ENCODE measurements at places on chromosomes 6 and 20. TPM values are rescaled to one million over a fixed set of nuclear protein-coding genes. Genes with fewer than 3 reads are reported as not detected.

The RBPJL gene
- total RNA-seq: not detected

- DNase-seq: peak; percentile 55
These were observed 55.0 kb upstream of the HLA-A start for GRCh38 chr6:29887330-29887818.

The MYB gene
- 118 TPM for total RNA-seq

The CYP21A2 gene
- total RNA-seq: not detected

DNA sequence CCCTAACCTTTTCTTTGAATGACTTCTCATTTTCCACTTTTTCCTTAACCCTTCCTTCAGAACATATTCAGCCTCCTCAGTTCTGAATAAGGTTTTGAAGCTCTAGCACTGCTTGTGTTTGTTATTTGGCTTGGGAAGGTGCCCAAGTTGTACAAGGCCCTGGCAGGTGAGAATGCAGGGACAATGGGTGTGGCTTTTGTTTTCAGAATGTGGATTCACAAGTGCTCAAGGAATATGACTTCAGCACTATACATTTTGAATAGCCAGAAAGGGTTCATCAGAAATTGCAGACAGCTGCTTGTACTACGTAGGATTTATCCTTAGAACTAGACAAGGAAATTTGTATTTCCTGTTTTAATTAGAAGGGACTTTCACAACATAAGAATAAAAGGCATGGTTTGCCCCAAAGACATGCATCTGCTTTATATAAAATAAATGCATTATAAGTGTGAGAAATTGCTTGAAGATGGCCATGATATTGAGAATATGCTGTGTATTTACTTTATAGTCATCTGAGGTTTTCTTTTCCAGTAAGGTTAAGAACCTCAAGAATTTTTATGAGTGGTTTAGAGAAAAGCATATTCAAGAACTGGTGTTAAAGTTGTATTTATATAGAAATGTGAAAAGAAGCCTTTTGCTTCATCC, 29.3 kb upstream of the PRDM1 start:
- DNase-seq: peak; percentile 43

- no peak for DNase-seq
These were observed 3.8 kb downstream of the MTCL3 start for GRCh38 chr6:127515234-127515793.

The ROS1 gene
- 4.3 TPM for total RNA-seq

The HLA-E gene
- total RNA-seq: 272 TPM

DNA sequence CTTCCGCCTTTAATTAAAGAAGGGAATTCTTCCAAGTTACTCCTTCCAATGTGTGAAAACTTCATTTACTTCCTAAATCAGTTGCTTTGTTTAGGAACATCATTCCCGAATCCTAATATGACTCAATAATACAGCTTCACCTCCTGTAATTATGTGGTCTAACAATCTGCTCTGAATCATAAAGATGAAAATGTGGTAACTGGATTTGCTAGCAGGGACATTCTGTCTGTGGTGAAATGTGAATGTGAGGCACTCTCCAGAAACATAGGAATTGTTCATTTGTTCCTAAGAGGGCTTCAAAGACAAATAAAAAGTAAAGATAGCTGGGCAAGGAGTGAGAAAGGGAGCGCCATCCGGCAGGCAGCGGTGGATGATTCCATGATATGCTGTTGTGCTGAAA, 678.1 kb downstream of the KIF16B start:
- DNase-seq: no peak

The UBE2V1 gene
- 52.6 TPM for total RNA-seq

The TRAPPC3L gene
- not detected for total RNA-seq

The FAM184A gene
- total RNA-seq: 8.3 TPM

- no peak for DNase-seq
These were observed 10.2 kb upstream of the SRPK1 start for GRCh38 chr6:35931120-35931561.

- DNase-seq: no peak
These were observed 2.6 kb downstream of the FOXO3 start for GRCh38 chr6:108563292-108563691.

DNA sequence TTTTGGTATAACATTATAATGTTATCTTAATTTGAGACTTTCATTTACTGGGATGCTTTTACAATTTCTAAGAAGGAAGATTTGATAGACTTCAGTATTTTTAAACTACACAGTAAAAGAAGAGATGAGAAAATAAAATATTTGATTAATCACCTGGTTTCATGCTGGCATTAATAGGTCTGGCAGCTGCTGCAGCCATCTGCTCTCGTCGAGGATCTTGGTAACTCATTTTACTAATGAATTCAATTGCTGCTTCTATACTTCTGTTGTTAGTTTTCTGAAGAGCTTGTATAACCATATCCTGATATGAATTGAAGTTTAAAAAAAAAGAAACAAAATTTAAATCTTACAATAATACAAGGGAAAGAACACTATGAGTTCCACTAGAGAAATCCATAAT, 23.0 kb downstream of the LATS1 start:
- peak; percentile 28 for DNase-seq

GRCh38 chr6:113599444-113599843, 257.7 kb upstream of the MARCKS start:
- no peak for DNase-seq

- DNase-seq: no peak
These were observed 48.6 kb upstream of the FABP7 start for GRCh38 chr6:122730775-122731386.

GRCh38 chr6:4059115-4059777, 19.7 kb downstream of the FAM217A start:
- no peak for DNase-seq

GRCh38 chr6:124963416-124963785, 1.2 kb downstream of the RNF217 start:
- no peak for DNase-seq
